ENCODE measurements at places on chromosomes 3 and 15.

DNA sequence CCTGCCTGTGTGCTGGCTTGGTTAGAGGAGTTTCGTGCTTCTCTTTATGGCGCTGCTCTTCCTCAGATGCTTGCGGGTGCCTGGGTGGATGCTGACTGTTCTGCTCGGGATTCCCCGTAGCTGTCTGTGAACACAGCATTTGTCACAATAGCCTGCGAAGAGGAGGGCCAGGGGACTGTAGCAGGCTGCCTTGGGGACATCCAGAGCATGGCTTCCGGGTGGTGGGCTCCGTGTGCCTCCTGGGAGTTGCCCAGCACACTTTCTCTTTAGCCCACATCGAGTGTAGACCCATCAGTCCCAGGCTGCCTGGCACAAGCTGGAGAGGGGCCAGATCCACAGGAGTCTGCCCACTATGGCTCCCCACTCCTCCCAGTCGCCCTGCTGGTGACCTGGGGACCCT, 22.4 kb downstream of the LRRK1 start:
- DNase-seq: no peak

- no peak for DNase-seq
Observed at GRCh38 chr3:150299201-150299600, 108.9 kb upstream of the TSC22D2 start.

DNA sequence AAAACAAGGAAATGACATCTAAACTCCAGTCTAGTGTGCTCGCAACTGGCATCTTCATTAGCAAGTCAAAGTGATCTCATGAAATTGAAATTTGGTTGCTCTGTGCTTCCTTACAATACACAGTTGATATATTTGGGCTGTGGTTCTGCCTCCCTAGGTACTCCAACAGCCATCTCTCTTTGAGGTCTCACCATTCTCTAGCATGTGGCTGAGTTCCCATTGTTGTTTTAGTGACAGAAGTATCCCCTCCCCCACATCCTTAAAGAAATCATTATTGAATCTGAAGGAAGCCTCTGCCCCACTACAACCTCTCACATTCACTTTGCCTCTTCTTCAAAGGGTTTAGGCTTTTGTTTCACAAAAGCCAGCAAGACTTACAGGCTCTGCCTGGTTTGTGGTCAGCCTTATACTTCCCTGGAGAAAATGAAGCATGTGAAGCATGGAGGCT, 516.5 kb downstream of the NLGN1 start:
- no peak for DNase-seq

- peak; percentile 22 for DNase-seq
Observed at GRCh38 chr3:57557085-57557537, 1.0 kb downstream of the PDE12 start.

- DNase-seq: no peak
Observed at GRCh38 chr15:68427366-68427765, 4.6 kb downstream of the ITGA11 start.

DNA sequence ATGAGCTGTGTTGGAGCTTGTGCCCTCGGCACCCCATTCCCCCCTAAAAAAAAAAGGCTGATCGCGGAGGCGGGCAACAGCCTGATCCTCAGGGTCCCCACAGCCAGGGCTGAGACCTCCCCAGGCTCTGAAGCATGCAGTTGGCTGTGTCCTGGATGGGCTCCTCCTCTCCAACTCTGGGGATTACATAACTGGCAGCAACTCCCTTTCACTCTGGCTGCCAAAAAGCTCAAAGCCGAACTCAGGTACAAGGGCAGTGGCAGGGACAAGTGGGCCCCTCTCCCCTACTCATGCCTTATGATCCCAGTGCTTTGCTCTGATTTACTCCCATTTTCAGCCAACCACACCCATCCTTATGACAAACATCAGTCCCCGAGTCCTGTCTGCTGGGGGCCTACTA, 18.3 kb downstream of the TPRA1 start:
- no peak for DNase-seq

DNA sequence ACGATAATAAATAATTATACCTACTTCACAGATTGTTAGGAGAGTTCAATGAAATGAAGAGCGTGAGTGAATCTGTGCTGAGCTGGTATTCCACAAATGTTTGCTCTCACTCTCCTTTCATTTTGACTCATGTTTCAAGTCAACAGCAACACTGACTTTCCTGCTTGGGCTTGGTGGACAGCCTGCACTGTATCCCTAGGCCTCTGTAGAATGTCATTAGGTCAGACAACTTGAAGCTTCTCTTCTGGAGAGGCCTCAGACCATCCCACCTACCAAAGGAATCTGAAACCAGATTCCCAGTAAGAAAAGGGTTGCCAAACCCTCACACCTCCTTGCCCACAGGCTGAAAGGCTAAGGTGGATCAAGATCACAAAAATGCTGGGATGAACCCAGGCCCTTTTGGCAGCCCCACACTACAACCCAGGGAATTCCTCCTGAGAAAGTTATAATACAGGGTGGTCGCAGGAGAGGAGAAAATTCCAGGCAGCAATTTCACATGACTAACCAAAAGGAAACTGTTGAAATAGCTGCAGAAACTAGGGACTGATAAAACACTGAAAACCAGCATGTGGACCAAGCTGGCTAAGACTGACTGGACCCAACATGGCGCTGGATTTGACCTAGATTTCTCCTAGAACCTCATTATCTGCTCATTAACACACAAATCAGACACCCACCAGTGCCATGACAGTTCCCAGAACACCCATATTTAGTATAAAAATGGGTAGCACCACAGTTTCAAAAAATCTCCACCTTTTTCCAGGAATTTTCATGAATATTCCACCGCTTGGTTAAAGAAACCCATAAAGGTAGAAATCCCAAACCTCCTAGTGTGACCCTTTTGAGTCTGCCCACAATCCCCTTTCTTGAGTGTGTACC, 57.0 kb upstream of the ZNF148 start:
- no peak for DNase-seq

- DNase-seq: no peak
Observed at GRCh38 chr15:41281236-41281635, 50.2 kb downstream of the CHP1 start.

DNA sequence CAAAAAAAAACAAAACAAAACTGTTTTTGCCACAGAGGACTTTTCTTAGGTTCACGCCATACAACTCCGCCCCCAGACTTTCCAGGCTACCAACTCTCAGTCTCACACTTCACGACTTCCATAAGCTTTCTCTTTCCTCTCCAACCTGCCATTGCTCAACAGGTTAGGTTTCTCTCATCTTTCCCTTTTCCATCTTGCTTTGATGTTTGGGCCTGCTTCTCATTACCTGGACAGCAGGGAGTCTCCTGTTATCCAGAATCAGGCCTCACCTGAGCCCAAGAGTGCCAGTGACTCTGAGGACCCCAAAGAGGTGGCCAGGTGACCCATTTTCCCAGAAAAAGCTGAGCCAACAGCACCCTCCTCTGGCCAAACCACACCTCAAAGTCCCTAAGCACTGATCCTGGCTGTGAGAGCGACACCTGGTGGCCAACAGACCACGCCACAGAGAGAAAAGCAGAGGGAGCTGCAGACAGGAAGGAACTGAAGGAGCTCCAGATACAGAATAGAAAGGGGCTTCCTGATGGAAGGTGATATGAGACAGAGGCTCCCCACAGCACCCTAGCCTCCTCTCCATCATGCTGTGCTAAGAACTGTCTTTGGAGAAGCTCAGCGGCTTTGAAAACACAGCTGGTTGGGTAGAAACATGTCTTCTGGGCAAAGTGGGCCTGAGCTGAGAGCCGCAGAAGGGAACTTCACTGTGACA, 4.0 kb downstream of the CCDC51 start:
- peak; percentile 58 for DNase-seq

GRCh38 chr3:144770915-144771351, 799.3 kb downstream of the DIPK2A start:
- no peak for DNase-seq

- no peak for DNase-seq
Observed at GRCh38 chr15:74610302-74610951, 5.2 kb upstream of the CLK3 start.

DNA sequence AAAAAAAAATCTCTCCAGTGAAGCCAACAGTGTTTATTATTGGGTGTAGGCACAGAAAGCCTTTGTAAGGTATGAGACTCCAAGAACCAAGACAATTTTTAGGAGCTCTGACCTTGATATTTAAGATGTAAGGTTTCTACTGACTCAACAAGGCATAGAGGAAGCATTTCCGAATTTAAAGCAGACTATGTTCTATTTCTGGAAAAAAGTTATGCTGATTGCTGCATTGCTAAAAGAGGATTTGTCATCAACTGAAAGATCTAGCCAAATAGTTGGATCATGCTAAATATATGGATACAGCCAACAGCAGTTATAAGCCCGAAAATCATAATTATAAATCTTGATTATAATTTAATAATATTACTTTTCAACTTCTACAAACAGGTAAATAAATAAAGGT, 53.3 kb upstream of the MELTF start:
- DNase-seq: no peak

DNA sequence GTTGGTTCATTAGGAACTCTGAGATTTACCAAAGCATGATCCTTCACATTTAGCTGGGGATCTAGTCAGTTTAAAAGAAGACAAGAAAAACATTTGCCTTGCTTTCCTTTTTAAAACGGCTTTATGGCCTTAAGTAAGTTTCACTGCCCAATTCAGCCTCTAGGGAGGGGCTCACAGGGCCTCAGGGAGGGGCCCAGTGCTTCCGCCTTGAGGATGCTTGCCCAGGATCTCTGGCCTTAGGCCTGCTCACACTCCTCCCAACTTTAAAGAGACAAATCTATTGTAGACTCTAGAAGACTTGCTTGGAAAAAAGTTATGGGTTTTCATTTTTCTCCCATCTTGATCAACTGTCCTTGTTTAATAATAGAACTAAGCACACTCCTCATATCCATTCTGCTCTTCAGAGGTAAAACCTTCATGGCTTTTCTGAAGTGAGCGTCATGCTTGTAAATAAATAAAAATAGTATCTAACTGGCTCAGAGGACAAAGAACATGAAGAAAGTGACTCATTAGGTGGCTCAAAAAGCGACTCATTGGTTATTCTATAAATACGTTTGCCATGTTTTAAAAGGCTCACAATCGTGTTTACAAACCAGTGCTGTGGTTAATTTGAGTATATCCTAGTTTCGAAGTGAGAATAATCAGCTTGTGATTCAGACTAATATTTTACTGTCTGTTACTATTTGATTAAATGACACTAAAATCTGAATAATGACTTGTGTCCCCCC, 13.7 kb downstream of the PDHB start:
- DNase-seq: no peak

- no peak for DNase-seq
Observed at GRCh38 chr3:77446084-77446483, 406.2 kb downstream of the ROBO2 start.

DNA sequence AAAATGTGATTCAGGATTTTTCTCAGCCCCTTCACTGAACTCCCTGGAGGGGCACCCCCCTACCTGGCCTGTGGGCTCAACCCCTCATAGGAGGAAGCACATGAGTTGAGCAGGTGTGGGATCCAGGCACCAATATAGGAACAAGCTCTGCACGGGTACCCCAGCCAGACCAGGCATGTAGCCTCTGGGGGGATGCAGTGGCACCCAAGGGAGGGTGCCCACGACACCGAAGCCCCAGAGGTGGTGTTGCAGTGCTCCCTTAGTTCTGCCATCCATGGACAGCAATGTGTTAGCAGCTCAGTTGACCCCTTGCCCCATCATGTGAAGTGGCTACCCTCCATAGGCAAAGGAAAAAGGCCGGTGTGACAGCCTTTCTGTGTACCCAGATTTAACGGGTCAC, 30.9 kb upstream of the BCHE start:
- no peak for DNase-seq

DNA sequence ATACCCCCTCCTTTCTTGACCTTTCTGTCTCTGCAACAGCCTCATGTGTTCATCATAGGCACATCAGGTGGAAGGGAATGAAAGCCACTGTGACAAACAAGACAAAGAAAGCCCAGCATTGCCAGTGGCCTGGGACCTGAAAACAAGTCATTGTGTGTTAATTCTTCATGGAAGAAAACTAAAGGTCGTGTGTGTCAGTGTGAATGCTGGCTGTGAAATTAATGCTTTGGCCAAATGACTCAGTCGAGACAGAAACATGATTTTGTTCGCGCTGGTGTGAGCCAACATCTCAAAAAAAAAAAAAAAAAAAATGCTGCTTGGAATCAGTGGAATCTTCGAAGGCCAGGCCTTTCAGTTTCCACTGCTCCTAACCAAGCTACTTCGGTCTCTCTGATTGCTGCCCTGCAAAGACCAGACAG, 386.5 kb upstream of the PROK2 start:
- DNase-seq: no peak

DNA sequence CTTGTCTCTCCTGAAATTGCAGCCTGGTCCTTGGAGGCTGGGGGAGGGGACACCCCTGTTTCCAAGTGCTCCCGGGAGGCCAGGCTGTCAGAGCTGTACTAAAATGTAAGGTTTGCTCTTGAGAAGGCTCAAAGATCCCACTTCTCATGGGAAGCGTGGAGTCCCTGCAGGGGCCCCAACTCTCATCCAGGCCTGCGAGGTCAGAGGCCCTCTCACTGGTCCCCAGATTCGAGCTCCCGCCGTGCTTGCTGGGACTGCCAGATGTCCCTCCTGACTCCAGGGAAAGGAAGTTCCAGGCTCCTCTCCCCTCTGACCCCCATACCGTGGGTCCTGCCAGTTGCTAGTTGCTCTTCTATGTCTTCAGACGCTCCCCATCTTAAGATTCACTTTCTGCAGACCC, 14.5 kb upstream of the ANPEP start:
- DNase-seq: no peak

GRCh38 chr3:156978481-156978961, 152.4 kb downstream of the LEKR1 start:
- DNase-seq: no peak

DNA sequence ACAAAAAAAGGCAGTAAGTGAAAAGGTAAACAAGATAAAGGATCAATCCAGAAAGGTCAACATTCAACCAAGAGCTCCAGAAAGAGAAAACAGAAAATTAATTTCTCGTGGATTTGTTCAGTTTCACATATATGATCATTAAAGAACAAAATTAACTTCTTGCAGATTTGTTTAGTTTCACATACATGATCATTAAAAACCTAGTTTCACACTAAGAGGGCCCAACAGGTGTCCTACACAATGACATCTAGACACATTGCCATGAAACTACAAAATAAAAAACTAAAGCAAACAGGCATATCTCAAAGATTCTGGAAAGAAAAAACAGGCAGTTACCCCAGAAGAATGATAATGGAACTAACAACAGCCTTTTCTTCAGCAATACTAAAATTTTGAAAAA, 22.1 kb downstream of the PHC3 start:
- DNase-seq: no peak

GRCh38 chr15:39269821-39270220, 311.1 kb upstream of the THBS1 start:
- no peak for DNase-seq

DNA sequence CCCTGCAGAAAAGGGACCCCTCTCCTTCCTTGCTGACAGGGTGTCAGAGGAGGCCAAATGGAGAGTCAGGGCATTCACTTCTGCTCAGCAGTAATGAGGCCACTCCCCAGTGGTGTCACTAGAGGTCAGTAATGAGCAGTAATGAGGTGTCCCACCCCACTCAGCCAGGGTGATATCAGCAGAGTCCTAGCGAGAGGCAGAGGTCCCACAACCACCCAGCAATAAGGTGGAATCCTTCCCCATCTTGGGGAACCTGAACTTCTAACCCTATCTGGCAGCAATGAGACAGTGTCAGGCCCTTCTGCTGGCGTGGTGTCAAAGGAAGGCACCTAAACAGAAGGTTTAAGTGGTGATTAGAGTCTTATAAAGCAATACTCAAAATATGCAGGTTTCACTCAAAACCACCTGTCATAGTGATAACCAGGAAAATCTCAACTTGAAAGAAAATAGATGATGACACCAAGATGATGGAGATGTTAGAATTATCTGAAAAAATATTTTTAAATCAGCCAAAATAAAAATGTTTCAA, 12.9 kb downstream of the OCA2 start:
- DNase-seq: no peak

GRCh38 chr3:64574194-64574593, 113.6 kb downstream of the ADAMTS9 start:
- DNase-seq: no peak

Data from stimulated activated CD4-positive, alpha-beta T cell treated with anti-CD3 and anti-CD28 coated beads, Interleukin-12 subunit alpha, Interleukin-12 subunit beta, amount 100 ng/mL, for 24 hours (primary cell).